T-helper 2 cell treated with Interferon-gamma antibody and Interleukin-4, amounts not matched to agents 5 μg/mL and 100 μg/mL, for 36 hours (primary cell): ENCODE measurements at places on chromosomes 6 and 20.

GRCh38 chr20:13042458-13042794 is 33.7 kb downstream of the SPTLC3 start:
- H3K27me3 ChIP-seq, result no peaks in the 10 kb centered on the region
- H3K4me1 ChIP-seq, result no peaks in the 10 kb centered on the region
- DNase-seq, result no peak
- H3K27ac ChIP-seq, result no peak overlapping the region
- H3K4me3 ChIP-seq, result no peak overlapping the region
- no peaks in the 10 kb centered on the region for H3K36me3 ChIP-seq

- H3K36me3 ChIP-seq, result no peaks in the 10 kb centered on the region
- no peak overlapping the region for H3K4me3 ChIP-seq
- no peak overlapping the region for H3K27ac ChIP-seq
- H3K27me3 ChIP-seq, result no peaks in the 10 kb centered on the region
- DNase-seq, result no peak
- H3K4me1 ChIP-seq, result no peaks in the 10 kb centered on the region
Observed at GRCh38 chr6:162468326-162468725, 259.2 kb downstream of the PRKN start.

GRCh38 chr6:81241126-81242041 is 511.1 kb downstream of the TENT5A start:
- no peak overlapping the region for H3K4me3 ChIP-seq
- no peak overlapping the region for H3K27ac ChIP-seq
- no peaks in the 10 kb centered on the region for H3K27me3 ChIP-seq
- DNase-seq, result no peak
- H3K36me3 ChIP-seq, result no peaks in the 10 kb centered on the region

DNA sequence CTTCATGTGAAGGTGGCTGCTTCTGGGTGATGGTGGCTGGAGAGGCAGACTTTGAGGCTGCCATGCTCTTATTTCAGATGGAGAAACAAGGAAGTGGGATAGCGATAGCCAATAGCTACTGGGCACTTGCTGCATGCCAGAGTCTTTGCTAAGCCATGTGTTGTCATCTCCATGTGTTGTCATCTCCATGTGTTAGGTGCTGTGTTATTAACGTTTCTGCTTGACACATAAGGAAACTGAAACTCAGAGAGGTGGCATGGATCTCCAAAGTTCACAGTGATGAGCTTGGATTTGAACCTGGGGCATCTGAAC is 16.9 kb downstream of the KIAA1755 start:
- H3K4me3 ChIP-seq, result no peak overlapping the region
- H3K27ac ChIP-seq, result no peak overlapping the region
- H3K36me3 ChIP-seq, result peaks cover 2% of the 10 kb centered on the region
- H3K27me3 ChIP-seq, result no peaks in the 10 kb centered on the region
- no peaks in the 10 kb centered on the region for H3K4me1 ChIP-seq
- DNase-seq, result no peak
